EH (cell line): ENCODE measurements at places on chromosomes 5 and 9.

GRCh38 chr5:135153661-135154060 lies 119.6 kb upstream of the PITX1 start:
- DNase-seq = no peak

DNA sequence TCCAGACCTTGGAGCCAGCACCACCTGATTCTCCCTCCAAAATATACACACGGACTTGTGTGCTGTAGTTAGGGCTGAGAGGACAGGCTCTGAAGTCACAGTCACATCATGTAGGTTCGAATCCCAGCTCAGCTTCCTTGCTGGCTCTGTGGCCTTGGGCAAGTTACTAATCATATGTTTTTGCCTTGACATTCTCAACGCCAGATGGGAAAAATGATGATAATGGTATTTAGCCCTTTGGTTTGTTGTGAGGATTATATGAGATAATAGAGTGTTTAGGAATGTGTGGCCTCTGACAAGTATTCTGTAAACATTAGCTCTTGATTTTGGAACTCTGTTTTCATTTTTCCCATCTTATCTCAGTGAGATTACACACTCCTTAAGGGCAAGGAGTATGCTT lies 72.5 kb downstream of the PLAC8L1 start:
- peak; percentile 36 for DNase-seq

DNA sequence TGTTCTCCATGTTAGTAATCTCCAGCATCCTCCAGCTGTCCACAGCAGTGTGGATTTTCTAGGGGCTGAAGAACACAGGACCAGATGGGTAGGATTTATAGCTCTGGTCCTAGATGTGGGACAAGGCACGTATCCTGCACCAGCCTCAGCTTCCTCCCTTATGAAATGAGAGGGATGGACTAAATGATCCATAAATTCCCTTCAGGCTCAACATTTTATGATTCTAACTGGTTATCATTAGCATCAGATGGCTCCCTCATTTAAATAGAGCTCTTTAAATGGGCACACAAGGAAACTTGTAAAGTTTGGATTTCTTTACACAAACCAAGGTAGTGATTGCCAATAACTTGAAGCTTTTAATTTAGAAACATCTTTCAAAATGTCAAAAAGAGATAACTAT lies 97.7 kb downstream of the ESM1 start:
- DNase-seq = no peak

GRCh38 chr5:3597167-3598007 lies 1.8 kb downstream of the IRX1 start:
- no peak for DNase-seq
